ENCODE measurements at places on chromosomes 16 and 17. TPM values are rescaled to one million over a fixed set of nuclear protein-coding genes. Genes with fewer than 3 reads are reported as not detected.

DNA sequence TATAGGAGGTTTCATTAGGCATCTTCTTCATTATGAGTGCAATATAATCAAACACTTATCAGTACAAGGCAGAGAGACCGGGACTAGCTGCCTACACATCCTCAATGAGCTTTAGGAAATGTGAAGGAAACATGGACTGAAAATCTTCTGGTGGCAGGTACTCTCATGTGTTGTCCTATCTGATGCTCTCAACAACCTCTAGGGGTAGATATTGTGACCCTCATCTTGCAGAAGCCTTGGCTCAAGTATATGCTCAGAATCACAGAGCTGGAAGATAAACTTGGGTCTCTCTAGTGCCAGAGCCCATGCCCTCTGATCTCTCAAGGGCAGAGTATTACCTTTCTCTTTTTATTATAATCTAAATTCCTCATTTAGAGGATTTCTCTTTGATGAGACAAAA lies 181.6 kb upstream of the C17orf78 start:
- no peak for DNase-seq
- no peaks in the 10 kb centered on the region for H3K27me3 ChIP-seq
- H3K4me3 ChIP-seq = no peak overlapping the region
- H3K36me3 ChIP-seq = peaks cover 22% of the 10 kb centered on the region
- H3K4me1 ChIP-seq = no peaks in the 10 kb centered on the region

GRCh38 chr17:57946798-57947358 lies 8.3 kb downstream of the CUEDC1 start:
- peak overlapping the region; percentile 67 for H3K4me3 ChIP-seq
- no peaks in the 10 kb centered on the region for H3K27me3 ChIP-seq
- H3K4me1 ChIP-seq = peaks cover 62% of the 10 kb centered on the region

DNA sequence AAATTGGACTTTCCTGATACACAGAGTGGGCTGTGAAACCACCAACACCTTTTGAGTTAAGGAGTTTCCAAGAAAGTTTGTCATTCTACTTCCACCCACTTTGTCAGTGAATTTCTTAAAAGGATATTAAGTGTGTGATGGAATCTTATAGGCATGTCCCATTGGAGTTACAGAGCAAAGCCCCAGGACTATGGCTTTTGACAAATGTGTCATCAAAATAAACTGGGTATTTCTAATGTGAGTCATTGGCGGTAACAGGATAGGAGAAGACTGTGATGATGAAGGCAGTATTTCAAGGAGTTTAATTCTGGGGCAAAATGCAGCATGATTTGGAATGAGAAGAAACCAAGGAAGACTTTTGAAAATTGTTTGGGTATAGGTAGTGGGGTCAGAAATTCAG lies 1013.8 kb upstream of the EEF2KMT start:
- H3K27ac ChIP-seq = no peak overlapping the region
- H3K27me3 ChIP-seq = no peaks in the 10 kb centered on the region
- H3K36me3 ChIP-seq = no peaks in the 10 kb centered on the region
- no peaks in the 10 kb centered on the region for H3K4me1 ChIP-seq

GRCh38 chr17:37671824-37672547 lies 28.7 kb upstream of the DDX52 start:
- no peak for DNase-seq
- peak overlapping the region; percentile 55 for H3K27ac ChIP-seq
- H3K4me1 ChIP-seq = peaks cover 24% of the 10 kb centered on the region
- H3K36me3 ChIP-seq = no peaks in the 10 kb centered on the region
- H3K27me3 ChIP-seq = peaks cover 3% of the 10 kb centered on the region
- no peak overlapping the region for H3K4me3 ChIP-seq

DNA sequence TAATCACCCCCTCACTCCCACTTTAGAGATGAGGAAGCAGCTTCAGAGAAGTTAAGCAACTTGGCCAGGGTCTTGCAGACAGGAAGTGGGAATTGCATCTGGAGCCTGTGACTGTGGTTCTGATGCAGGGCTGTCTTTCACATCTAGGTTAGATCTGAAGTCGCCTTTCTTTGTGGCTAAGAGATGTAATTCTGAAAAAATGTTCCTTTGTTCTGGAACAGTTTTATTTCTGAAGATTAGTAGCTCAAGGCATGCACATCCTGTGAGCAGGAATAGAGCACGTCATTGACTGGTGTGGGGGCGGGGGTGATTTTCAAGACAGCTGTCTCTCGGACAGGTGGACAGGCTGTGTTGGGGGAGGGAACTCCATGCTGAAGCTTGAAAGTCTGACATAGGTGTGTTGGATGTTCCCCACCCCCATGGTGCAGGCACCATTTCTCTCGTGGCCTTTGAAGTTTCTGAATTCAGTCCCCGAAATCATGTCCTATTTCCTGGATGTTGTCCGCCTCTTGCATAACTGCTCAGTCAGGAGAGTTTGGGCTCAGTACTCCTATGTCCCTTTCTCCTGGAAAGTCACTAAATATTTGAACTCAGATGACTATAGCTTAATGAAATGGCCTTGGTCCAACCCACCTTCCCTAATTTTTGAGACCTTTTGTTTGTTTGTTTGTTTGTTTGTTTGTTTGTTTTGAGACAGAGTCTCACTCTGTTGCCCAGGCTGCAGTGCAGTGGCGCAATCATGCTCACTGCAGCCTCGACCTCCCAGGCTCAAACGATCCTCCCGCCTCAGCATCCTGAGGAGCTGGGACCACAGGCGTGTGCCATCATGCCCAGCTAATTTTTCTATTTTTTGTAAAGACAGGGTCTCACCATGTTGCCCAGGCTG lies 21.0 kb upstream of the HERPUD1 start:
- no peak overlapping the region for H3K4me3 ChIP-seq
- H3K36me3 ChIP-seq = no peaks in the 10 kb centered on the region
- H3K4me1 ChIP-seq = peaks cover 29% of the 10 kb centered on the region
- no peak overlapping the region for H3K27ac ChIP-seq
- H3K27me3 ChIP-seq = no peaks in the 10 kb centered on the region

- peaks cover 31% of the 10 kb centered on the region for H3K27me3 ChIP-seq
- no peaks in the 10 kb centered on the region for H3K36me3 ChIP-seq
- no peak overlapping the region for H3K27ac ChIP-seq
Observed at GRCh38 chr17:10286324-10286723, 86.5 kb downstream of the MYH13 start.

- H3K27ac ChIP-seq = peak overlapping the region; percentile 15
- peaks cover 19% of the 10 kb centered on the region for H3K36me3 ChIP-seq
- no peak overlapping the region for H3K4me3 ChIP-seq
- H3K27me3 ChIP-seq = no peaks in the 10 kb centered on the region
- peaks cover 6% of the 10 kb centered on the region for H3K4me1 ChIP-seq
Observed at GRCh38 chr17:60506312-60506711, 19.7 kb downstream of the APPBP2 start.

GRCh38 chr17:15431766-15432165 lies 35.7 kb downstream of the CDRT4 start:
- H3K4me1 ChIP-seq = peaks cover 29% of the 10 kb centered on the region
- no peaks in the 10 kb centered on the region for H3K27me3 ChIP-seq
- H3K36me3 ChIP-seq = peaks cover 6% of the 10 kb centered on the region
- DNase-seq = no peak
- no peak overlapping the region for H3K4me3 ChIP-seq

DNA sequence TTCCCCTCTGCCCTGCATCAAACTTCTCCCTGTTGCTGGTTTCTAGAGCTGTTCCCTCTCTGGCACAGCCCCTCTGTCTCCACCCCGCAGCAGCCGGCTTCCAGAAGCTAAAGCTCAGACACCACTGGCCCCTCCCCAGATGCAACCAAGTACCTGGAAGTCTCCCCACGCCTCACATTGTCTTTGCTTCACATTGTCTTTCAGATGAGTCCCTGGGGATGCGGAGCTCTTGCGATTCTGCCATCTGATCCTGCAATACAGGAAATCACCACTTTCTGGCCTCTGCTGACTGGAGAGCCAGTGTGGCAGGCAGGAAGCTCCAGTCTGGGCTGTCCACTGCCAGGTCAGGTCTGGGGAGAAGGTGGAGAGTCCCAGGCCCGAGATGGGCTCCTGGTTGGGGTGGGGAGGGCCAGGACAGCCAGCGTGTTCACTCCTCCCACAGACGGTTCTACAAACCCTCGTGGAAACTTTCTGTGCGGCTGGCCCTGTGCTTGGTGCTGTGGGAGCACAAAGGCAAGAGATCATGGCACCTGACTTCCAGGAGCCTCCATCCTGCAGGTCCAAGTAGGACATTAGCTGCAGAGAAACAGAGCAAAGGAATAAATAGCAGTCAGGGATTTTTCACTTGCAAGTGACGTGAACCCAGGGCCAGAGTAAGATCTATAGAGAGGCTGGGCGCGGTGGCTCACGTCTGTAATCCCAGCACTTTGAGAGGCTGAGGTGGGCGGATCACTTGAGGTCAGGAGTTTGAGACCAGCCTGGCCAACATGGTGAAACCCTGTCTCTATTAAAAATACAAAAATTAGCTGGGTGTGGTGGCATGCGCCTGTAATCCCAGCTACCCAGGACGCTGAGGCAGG lies 47.9 kb upstream of the MAP3K14 start:
- H3K4me3 ChIP-seq = no peak overlapping the region
- peaks cover 8% of the 10 kb centered on the region for H3K27me3 ChIP-seq
- H3K27ac ChIP-seq = no peak overlapping the region
- peaks cover 13% of the 10 kb centered on the region for H3K4me1 ChIP-seq
- no peaks in the 10 kb centered on the region for H3K36me3 ChIP-seq
- DNase-seq = no peak

DNA sequence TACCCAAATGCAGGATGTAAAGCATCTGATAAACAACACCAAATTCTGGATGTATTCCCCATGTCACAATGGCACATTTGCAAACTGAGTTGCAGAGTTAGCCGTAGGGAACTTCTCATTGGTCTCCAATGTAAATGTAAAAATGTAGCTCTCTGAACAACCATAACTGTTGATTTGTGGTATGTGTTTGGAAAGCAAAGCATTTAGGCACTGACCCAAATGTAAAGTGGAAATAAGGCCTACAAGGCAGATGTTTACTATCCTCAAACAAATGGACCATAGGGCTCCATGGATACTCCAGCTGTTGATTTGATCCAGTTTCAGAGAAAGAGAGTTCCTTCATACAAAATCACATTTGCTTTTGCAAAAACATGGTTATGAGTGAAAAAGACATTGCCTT lies 223.0 kb upstream of the ELAC2 start:
- no peaks in the 10 kb centered on the region for H3K36me3 ChIP-seq
- DNase-seq = no peak
- peaks cover 6% of the 10 kb centered on the region for H3K4me1 ChIP-seq
- no peaks in the 10 kb centered on the region for H3K27me3 ChIP-seq

GRCh38 chr16:79267781-79268180 lies 332.8 kb downstream of the MAF start:
- H3K36me3 ChIP-seq = no peaks in the 10 kb centered on the region
- peaks cover 9% of the 10 kb centered on the region for H3K27me3 ChIP-seq
- no peak overlapping the region for H3K27ac ChIP-seq
- H3K4me3 ChIP-seq = no peak overlapping the region
- no peaks in the 10 kb centered on the region for H3K4me1 ChIP-seq

- no peak overlapping the region for H3K4me3 ChIP-seq
- H3K27me3 ChIP-seq = no peaks in the 10 kb centered on the region
- no peaks in the 10 kb centered on the region for H3K36me3 ChIP-seq
- no peak overlapping the region for H3K27ac ChIP-seq
- peaks cover 12% of the 10 kb centered on the region for H3K4me1 ChIP-seq
Observed at GRCh38 chr17:19022747-19023146, 18.2 kb upstream of the FAM83G start.

- H3K27me3 ChIP-seq = no peaks in the 10 kb centered on the region
- no peak for DNase-seq
- no peak overlapping the region for H3K27ac ChIP-seq
- no peaks in the 10 kb centered on the region for H3K36me3 ChIP-seq
- H3K4me1 ChIP-seq = peaks cover 23% of the 10 kb centered on the region
Observed at GRCh38 chr17:35932586-35932985, 2.0 kb upstream of the RDM1 start.

DNA sequence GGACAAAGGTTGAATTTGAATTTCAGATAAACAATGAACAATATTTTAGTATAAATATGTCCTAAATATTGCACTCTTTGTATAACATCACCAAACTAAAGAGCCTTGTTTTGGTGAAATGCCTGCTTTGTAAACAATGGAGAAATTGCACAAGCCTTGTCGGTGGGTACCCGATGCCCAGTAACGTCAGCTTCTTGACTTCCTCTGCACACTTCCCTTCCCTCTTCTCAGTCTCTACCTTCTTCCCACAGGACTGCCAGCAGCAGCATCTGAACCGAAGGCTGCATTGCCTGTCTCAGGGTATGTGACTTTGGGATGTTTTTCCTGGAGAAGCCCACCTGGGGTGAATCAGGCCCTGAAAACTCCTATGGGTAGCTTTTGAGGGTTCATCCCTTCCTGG lies 113.9 kb downstream of the UTP18 start:
- no peak for DNase-seq
- H3K27ac ChIP-seq = no peak overlapping the region
- H3K4me1 ChIP-seq = peaks cover 8% of the 10 kb centered on the region
- H3K36me3 ChIP-seq = no peaks in the 10 kb centered on the region

- H3K27ac ChIP-seq = peak overlapping the region; percentile 98
- no peak for DNase-seq
- H3K36me3 ChIP-seq = no peaks in the 10 kb centered on the region
- H3K4me3 ChIP-seq = no peak overlapping the region
- no peaks in the 10 kb centered on the region for H3K27me3 ChIP-seq
Observed at GRCh38 chr16:81142864-81143263, 46.7 kb upstream of the GCSH start.

DNA sequence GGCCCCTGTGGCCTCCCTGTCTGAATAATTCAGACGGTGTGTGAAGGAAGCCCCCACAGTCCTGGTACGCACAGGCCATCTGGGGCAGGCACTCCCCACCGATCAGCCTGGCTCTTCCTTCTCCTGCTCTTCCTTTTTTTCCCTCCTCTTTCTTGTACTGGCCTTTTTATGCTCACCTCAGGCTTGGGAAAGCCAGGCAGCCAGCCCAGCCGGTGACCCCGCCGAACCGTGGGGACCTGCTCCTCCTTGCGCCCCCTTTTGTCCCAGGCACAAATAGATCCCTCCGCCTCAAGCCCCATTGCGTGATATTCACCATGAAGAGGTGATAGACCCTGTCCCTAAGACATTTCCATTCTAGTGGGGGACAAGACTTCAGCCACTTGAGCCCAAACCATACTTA lies 80.2 kb upstream of the BRD7 start:
- peaks cover 11% of the 10 kb centered on the region for H3K27me3 ChIP-seq
- DNase-seq = no peak
- H3K4me1 ChIP-seq = peaks cover 15% of the 10 kb centered on the region
- no peaks in the 10 kb centered on the region for H3K36me3 ChIP-seq

DNA sequence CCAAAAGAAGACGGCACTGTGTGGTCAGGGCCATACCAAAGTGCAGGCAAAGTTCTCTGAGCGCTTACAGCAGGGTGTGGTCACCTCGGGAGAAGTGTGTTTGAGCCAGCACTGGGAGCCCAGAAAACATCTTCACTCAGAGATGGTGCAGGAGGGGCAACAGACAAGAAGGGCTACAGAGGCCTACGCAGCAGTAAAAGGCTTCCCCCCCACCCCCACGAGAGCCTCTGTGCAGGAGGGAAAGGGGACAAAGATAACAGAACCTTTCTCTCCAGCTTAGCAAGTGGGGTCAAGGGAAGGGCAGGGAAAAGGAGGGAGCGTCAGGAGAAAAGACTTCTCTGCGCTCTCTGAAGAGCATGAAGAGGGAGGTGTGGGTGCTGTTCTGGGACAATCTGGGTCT lies 2.8 kb downstream of the VAT1 start:
- peak overlapping the region; percentile 98 for H3K27ac ChIP-seq
- no peak for DNase-seq
- peaks cover 36% of the 10 kb centered on the region for H3K4me1 ChIP-seq
- H3K4me3 ChIP-seq = peak overlapping the region; percentile 93

PPP1R27 gene
- total RNA-seq = not detected

SLFN14 gene
- not detected for total RNA-seq

KRTAP4-3 gene
- total RNA-seq = not detected

CHP2 gene
- 0.17 TPM for total RNA-seq

BCL6B gene
- total RNA-seq = not detected

HOXB4 gene
- 14.8 TPM for total RNA-seq

NKD1 gene
- total RNA-seq = 43.2 TPM

FGF11 gene
- 21.8 TPM for total RNA-seq

RNF43 gene
- 14.0 TPM for total RNA-seq

UMOD gene
- total RNA-seq = not detected

ACOX1 gene
- total RNA-seq = 84.6 TPM
